Fibroblast of lung (primary cell): ENCODE measurements at places on chromosomes 3 and 15. TPM values are rescaled to one million over a fixed set of nuclear protein-coding genes. Genes with fewer than 3 reads are reported as not detected.

- peak; percentile 62 for DNase-seq
Measured at GRCh38 chr3:182837855-182838454, 44.7 kb downstream of the ATP11B start.

DNA sequence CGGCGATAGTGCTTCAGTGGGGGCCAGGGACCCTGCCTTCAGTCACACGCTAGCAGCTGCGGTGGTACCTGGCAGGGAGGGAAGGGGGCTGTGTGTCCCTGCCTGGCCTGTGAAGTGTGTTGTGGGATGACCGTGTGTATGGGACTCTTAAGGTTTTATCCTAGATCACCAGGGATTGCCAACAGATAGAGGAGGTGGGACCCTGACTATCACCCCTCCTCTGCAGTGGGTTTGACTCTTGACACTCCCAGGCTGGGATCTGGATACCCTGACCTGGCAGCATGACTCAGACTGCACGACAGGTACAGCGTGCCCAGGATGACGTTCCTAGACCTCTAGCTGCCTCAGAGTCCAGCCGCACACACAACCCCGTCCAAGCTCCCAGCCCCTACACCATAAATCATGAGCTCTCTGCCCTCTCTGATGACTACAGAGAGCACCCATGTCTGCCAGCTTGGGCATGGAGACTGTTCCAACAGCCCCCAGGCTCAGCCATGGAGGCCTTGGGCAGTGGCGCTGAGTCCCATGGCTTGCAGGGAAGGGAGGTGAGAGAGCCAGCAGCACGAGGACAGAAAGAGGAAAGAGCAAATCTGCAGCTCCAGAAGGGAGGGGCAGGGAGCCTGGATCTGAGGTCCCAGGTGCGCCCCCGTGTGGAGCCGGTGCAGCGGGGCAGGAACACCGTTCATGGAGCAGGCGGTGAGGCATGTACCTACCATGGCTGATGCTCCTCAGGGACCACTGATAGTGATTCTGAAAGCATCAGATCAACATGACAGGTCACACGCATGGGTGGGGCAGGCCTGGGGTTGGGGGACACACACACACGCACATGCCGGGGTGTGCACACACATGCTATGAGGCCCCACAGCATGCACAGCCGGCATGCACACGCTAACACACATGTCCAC, 71.0 kb downstream of the ADAMTS7 start:
- no peak for DNase-seq

- DNase-seq, result peak; percentile 24
Measured at GRCh38 chr3:194806991-194807630, 121.4 kb downstream of the FAM43A start.

GRCh38 chr15:88255087-88255483, 1.5 kb downstream of the NTRK3 start:
- no peak for DNase-seq

GRCh38 chr15:95371664-95372063, 958.8 kb upstream of the NR2F2 start:
- DNase-seq, result peak; percentile 37

DNA sequence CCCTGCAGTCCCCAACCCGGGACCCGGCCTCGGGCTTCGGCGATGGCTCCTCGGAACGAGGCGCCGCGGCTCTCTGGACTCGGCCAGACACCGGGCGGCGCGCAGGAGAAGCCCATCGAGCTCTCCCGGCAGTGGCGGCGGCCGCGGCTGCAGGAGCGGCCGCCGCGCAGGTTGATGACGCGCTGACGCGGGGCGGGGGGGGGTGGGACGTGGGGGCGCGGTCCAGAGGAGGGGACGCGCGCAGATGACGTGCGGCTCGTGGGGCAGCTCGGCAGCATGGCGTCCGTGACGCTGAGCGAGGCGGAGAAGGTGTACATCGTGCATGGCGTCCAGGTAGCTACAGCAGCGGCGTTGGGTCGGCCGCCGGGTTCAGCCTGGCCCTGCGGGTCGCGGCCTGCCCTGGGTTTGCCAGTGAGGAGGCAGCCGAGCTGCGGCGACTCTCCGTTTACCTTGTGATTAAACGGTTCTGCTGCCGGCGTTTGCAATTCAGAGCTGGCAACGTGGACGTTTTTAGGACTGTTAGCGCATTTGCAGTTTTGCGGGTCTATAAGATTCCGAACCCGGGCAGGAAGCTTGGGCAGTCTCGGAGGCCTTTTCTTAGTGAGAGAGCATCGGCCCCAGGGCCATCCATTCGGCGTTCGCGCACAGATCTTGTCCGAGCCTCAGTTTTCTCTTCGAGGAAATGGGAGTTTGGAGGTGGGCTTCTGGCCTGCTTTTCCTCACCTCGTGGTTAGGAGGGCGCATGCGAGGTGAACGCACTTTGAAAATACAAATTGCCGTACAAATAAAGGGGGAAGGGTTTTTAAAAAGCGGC, at the start of the genes EXOSC7 and ZDHHC3:
Gene EXOSC7, plus strand, starts transcription at position 243 of the 814 bp plus-strand sequence. Its CDS starts 34 bp downstream, at position 277.
Gene ZDHHC3, minus strand, starts transcription at position 173 of the 814 bp plus-strand sequence. CDS start 16,738 bp downstream, outside the sequence.
- peak; percentile 85 for DNase-seq

DNA sequence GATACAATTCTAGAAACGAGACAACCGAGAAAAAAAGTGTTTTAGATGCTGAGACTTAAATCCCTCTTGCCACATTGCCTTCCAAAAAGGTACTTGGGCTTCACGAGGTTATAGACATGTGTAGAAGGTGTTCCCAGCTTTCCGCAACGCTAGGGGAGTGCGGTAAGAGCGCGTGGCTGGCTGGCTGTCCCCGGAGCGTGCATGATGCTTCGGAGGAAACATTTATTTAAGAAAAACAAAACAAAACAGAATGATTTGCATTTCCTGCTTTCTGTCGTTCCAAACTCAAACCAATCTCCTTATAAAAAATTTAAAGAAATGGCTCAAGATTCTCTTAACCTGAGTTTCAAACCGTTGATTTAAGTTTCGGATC, 841 bp downstream of the SLC6A20 start:
- DNase-seq, result no peak

DNA sequence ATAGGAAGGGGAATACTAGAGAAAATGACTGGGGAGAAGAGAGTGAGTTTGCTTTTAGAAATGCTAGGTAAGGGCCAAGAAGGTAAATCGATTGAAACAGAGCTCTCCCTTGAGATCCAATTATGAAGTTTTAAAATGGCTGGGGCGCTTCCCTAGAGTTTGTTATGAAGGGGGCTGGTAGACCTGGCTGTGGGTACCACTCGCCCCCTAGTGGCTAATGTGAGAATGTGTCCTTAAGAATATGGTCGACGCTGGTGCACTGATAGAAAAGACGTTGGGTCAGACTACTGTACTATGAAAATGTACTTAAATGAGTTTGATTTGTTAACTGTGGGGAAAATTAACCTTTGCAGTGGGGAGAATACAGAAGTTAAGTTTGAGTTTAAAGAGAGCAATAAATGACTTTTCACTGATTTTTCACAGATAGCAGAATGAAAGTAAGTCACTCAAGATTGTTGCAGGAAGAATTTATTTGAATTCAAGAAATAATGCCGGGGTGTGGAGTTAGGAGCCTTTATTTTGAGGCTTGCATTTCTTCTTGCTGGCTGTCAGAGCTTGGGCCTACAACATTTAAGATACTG, 9.2 kb downstream of the TMPRSS7 start:
- DNase-seq, result peak; percentile 80

DNA sequence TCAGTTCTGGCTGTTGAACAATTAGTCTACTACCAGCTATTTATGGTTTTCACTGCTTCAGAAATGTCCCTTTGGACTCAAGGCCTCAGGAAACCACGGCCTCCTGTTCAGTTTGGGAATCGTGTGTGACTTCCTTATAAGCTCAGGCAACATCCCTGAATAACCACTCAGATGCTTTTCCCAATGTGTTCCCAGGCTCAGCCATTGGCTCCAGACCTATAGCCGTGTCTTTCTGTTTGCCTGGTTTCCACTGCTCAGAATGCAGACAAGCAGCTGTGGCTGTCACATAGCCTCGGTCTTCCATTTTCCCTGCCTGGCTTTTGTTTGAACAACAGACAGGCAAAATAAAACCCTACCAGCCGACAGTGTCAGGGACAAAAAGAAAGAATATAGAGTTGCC, 63.2 kb upstream of the ATP2B2 start:
- no peak for DNase-seq

DNA sequence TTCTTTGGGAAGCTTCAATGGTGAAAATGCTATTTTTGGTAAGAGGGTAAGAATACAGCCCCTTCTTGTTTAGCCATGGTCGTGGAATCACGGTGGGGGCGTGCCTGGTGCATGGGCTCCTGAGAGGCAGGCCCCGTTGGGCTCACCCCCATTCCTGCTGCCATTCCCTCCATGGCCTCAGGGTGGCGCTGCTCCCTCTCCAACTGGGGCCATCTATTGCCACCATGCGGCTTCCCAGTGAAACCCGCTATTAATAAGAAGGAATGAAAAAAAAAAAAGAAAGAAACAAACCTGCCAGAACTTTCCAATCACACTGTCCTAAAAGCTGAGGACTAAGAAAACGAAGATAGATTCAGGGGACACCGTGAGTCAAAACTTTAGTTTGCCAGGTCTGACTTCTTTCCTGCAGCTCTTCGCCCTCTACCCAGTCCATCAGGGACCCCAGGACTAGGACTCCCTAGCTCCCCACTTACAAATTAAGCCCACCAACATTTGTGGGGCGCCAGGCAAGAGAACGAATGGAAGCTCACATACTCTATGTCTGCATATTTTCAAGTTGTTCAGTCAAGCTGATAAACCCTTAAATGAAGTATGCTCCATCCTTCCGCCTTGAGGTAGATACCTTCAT, 30.6 kb upstream of the ABHD2 start:
- DNase-seq, result peak; percentile 69

- DNase-seq, result no peak
Measured at GRCh38 chr3:98003306-98003969, 31.2 kb upstream of the RIOX2 start.

DNA sequence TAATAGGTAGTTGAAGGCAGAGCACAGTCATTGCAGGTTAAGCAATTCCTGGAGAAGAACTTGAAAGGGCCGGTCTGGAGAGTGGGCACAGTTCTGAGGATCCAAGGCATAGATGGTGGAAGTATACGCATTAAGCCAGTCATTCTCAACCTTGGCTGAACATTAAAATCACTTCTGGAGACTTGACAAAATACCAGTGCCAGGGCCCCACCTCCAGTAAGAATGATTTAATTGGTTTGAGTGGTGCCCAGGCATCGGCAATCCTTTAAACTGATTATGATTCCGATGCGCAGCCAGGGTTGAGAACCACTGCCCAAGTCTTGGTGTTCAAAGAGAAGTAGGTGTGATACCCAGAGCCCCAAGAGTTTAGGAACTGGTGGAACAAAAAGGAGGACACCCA, 6.9 kb upstream of the HOMER2 start:
- no peak for DNase-seq

DNA sequence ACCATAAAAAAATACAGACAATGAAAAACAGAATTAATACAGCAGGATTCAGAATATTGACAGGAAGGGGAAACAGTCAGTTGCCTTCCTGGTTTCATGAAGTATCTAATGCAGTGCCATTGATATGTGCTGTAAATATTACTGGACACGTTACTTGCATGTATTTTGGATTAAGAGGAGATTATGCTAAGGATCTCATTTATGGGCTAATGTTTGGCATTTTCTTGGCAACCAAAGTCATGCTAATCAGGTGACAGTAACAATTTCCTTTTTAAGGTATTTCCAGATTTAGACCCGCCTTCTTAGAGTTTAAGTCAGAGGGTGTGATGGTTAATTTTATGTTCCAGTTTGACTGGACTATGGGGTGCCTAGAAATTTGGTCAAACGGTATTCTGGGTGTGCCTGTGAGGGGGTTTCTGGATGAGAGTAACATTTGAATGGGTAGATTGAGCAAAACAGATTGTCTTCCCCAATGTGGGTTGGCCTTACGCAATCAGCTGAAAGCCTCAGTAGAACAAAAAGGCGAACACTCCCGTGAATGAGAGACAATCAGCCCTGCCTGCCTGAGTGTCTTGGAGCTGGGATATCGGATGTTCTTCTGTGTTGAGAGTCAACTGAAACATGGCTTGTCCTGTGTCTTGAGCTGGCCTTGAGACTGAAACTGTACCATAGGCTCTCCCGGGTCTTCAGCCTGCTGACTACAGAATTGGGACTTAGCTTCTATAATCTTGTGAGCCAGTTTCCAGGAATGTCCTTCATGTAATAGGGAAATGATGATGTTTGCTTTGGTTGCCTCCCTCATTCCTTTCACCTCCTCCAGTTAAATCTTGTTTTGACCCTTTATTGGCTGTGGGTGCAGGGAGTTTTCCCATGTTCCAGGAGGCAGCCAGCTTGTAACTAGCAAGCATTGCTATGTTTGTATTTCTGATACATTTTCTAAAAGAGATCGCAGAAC, 10.5 kb downstream of the SQOR start:
- peak; percentile 74 for DNase-seq

DNA sequence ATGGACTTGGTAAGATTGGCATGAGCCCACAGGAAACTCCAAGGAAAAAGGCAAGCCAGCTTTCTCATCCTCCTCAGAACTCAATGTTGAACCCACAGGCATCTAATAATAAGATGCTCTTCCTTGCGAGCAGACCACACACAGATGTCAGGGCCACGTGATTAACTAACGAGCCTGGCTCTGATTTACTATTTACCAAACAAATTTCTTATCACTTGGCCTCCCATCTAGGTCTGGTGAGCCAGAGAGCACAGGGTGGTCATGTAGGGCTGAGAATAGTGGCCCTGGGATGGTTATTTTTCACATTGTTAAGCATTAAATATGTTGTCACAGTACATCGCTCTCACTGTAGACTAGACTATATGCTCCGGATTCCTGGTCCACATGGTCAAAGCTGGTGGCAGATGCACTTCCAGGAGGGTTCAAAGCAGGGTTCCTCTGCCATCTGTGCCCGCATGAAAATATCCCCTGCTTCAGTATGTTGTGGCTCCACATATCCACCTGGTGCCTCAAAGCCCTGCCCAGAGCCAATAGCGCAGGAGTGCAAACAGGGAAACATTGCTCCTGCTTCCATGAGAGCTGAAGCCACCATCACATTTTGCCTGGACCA, 472.5 kb upstream of the WNT5A start:
- DNase-seq, result no peak

DNA sequence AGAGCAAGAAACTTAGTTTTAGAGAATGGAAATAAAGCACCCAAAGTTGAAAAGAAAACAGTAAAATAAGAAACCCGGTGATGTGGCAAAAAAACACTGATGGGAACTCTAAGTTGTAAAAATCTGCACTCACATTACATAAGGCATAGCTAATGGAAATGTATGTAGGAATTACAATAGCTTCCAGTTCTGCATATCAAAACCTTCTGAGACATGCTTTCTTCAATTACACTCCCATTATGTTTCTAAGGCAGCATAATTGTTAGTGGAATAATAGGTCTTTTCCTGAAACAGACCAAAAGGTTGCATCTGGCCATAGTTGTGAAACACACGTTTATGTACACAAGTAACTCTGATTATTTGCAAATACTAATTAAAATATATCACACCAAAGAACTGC, 41.4 kb downstream of the SLC30A4 start:
- no peak for DNase-seq

FAM81A gene
- 0.26 and 0.33 TPM in 2 replicates for total RNA-seq

COL8A1 gene
- total RNA-seq, result 24.7 and 85.4 TPM in 2 replicates

GOLGA6C gene
- total RNA-seq, result not detected in 2 replicates

SLC26A6 gene
- total RNA-seq, result 32.9 and 36.3 TPM in 2 replicates

BFSP2 gene
- total RNA-seq, result not detected in 2 replicates

SLC28A1 gene
- not detected in 2 replicates for total RNA-seq

DLEC1 gene
- under 0.01 TPM in 2 replicates for total RNA-seq

SI gene
- not detected in 2 replicates for total RNA-seq

SPINK8 gene
- total RNA-seq, result not detected in 2 replicates

NANOGP8 gene
- total RNA-seq, result not detected in 2 replicates
